HS-27A (cell line): ENCODE measurements at places on chromosomes 6 and 20.

DNA sequence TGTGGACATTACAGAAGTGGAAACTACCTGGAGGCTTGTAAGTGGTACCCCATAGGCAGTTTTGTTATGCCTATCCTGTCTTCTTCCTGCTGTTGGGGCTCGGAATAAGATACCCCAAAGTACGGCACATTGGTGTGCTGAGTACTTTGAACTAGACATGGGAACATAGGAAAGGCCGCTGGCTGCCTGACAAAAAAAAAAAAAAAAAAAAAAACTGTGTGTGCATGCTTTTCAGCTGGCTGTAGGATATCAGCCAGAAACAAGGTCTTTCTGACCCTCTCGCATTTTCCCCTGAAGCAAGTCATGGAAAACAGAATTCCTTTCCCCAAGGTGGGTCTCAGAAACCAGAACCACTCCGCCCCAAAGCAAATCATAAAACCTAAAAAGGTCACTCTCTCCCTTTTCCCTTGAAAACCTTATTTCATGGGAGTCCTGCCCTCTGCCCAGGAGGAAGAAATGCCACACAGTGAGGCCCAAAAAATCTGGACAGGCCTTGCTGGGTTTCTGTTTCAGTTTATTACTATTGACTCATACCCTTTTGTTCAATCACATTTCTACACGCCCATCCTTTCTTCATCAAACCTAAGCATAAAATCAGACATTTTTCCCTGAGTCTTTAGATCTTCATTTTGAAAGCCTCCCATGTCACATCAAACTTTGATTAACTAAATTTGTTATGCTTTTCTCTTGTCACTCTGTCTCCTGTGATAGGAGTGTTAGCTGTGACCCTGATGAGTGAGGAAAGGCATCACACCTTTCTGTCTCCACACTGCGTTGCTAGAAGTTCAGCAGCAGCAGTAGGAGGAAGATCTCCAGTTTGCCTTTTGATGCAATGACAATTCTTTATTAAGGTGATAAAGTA is 17.2 kb downstream of the SLC2A12 start:
- DNase-seq, result no peak

- DNase-seq, result no peak
These were observed 13.5 kb downstream of the STK35 start for GRCh38 chr20:2114990-2115681.

DNA sequence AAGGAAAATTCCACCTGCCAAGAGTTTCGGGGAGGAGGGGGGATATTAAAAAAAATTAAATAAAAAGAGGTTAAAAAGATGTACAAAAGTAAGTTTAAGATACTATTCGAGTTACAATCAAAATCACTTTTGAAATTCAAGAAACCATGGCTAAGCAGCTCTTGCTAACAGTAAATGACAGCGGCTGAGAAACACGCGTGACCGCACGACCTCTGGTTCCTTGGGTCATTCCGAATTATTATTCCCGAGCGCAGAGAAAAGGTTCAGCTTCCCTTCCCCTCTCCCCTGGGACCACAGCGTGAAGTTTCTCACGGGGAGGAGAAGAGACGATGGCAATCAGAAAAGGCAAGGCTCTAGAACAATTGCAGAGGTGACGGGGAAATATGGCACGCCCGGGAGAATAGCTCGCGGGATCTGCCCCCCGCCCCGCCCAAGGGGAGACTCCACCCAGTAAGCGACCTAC is 496 bp downstream of the TMEM242 start:
- no peak for DNase-seq

GRCh38 chr6:24529985-24530384 is 35.2 kb downstream of the ALDH5A1 start:
- DNase-seq, result no peak

DNA sequence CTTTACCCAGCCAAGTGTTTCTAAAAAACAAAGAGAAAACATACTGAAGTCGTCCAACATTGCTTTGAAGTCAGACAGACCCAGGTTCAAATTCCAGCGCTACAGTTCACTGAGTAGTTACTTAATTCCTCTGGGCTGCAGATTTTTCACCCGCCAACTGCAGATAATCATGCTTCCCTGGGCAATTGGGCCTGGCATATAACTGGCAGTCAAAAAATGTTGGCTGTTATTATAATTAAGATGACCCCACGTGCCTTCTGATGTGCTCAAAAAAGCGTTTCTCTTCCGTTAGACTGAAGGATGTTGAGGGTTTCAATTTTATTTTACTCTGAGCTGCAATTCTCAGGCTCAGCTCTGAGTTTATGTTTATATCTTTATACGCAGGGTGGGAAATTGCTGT is 156.1 kb upstream of the CITED2 start:
- DNase-seq, result no peak

GRCh38 chr6:119234457-119234856 is 115.1 kb downstream of the MAN1A1 start:
- no peak for DNase-seq

GRCh38 chr6:51147756-51148155 is 329.1 kb downstream of the TFAP2B start:
- peak; percentile 19 for DNase-seq

- DNase-seq, result no peak
These were observed 42.1 kb upstream of the ZNF184 start for GRCh38 chr6:27514906-27515495.

DNA sequence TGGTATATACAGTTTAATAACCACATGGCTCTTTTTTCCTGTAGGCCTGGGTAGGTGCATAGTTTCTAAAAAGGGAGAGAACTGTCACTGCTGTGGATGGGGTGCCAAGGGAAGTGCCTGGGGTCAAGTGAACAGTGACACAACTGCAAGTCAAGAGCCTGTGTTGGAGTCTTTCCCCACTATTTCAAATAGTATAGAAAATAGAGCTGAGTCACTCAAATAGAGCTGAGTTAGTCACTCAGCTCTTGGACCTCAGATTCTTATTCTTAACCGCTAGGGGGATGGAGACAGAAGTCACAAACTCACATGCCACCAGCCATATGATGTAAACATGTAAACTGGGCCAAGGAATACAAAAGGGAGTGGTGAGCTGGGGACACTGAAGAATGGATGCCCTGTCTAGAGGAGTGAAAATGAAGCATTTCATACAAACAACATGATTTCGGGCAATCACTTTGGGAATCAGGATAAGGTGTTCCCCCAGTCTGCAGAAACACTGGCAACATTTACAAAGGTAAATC is 2.1 kb downstream of the NQO2 start:
- no peak for DNase-seq

GRCh38 chr6:105676857-105677256 is 274.0 kb upstream of the PREP start:
- DNase-seq, result no peak

GRCh38 chr6:27452496-27452897 is 20.4 kb downstream of the ZNF184 start:
- DNase-seq, result no peak

- no peak for DNase-seq
These were observed 100.4 kb upstream of the BACH2 start for GRCh38 chr6:90397047-90397446.

GRCh38 chr6:100163035-100163434 is 169.0 kb upstream of the MCHR2 start:
- no peak for DNase-seq

DNA sequence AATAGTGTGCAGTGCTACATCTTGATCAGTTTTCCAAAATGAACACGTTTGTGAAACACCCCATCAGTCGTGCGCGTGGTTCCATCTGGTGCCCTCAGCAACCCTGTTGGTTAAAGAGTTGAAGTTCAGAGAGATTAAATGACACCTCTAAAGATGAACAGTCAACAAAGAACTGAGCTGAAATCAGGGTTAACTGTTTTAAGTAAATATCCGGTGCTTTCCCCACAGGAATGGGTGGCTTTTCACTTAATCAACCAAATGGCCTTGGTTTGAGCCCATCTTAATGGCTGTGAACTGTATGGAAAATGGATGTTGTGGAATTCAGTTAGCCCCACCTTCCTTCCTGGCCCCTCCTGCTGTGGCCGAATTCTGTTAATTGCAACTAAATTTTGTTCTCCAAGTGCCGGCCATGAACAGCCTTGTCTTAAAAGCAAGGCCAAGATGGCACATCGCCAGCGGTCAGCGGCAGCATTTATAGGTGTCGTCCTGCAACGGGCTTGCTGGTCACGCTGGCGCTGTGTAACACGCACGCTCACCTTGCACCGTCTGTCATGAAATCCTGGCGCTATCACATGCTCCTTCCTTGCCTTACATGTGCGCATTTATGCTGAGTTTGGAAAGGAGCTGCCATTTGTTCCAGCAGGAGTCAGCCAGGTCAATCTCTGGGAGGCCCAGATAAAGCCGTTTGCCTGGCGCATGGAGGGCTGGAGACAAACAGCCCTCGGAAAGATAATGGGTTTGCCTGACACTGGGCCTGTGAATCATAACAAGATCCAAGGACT is 164.5 kb downstream of the ERMARD start:
- no peak for DNase-seq

DNA sequence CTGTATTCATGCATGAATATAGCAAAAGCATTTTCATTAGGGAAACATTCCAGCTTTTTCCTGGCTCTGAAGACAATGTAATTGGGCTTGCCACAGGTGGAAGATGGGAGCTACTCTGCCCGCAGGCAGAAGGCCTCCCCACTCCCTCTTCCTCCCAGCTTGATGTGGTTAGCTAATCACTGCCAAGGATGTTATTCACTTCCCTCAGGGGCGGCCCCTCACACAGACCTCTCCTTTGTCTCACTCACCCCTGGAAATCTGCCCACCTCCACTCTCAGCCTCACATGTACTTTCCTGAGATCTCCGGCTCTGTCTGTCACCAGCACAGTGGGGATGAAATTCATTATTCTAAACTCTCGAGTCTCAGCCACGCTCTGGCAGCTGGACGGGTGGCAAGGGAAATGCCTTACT is 100.7 kb downstream of the ANKRD60 start:
- DNase-seq, result no peak

DNA sequence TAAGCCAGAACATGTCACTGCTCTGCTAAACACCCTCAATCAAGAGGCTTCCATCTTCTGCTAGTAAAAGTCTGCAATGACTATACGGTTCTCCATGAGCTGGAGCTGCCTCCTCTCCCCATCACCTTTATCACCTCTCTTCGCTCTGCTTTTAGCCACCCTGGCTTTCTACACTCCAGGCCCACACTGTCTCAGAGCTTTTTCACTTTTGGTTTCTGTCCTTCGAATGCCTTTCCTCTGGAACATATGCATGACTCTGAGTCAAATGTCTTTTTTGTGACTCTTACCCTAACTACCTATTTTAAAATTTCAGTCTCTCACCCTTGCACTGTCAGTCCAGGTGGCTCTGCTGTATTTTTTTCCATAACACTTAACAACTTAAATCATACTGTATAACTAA is 525.4 kb upstream of the RNF217 start:
- no peak for DNase-seq

DNA sequence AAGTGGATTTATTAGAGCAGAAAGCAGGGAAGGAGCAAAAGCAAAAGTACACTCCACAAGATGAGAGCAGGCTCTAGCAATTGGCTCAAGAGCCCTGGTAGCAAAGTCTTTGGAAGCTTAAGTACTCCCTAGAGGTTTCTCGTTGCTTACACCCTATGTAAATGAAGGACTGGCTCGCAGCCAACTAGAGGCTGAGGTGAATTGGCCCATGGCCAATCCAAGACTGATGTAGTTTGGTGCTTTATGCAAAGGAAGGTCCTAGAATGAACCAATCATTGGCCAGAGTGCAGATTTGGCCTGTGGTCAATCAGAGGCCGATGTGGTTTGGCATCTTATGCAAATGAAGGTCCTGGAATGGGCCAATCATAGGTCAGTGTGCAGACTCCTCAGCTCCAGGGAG is 191.3 kb upstream of the ARID1B start:
- DNase-seq, result no peak

- no peak for DNase-seq
These were observed 34.7 kb downstream of the SLC2A4RG start for GRCh38 chr20:63774306-63774705.

DNA sequence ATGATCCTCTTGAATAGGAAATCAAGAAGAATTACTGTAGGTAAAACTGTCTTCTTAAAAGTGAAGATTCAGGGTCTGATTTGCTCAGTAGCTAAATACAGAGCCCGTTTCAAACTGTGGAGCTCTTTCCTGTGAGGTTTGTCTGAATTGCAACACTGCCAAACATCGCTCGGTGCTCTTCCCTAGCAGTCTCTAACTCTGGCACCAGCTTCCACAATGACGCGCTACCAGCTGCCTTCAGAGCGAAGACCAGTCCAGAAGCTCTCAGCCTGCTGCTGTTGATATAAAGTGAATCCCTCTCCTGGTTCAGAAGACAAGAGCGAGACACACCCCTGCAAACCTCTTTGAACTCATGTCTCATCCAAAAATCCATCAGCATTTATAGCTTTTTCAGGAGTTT is 447.0 kb downstream of the LMBRD1 start:
- DNase-seq, result no peak

DNA sequence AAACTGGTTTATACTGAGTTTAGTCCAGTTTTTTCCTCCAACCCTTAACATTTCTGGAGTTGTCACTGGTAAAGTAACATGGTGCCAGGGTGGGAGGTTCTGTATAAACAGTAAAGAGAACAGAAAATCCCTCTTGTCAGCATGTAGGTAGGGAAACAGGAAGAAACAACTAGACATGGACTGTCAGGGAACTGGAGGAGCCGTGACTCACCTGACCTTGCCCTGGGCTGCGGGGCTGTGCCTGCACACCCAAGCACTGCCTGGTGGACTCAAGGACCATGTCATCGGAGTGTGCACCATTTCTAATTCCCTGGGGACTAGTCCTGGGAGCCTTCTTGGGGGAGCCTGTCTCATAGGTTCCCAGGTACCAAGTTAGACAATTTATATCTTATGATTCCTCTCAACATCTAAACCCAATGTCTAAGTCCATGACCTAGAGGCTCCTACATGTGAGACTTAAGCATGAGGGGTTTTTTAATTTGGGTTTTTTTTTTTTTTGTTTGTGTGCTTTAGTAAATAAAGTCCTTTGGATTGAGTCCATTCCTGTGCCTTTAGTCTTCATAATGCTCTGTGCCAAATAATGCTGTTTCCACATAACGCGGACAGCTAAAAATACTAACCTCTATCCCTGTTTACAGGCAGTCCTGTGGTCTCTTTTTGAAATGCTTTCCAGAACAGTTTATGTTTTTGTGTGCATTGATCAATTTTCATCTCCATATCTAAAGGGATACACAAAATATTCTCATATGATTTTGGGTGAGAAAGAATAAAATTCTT is 136.9 kb upstream of the SUPT3H start:
- DNase-seq, result no peak

DNA sequence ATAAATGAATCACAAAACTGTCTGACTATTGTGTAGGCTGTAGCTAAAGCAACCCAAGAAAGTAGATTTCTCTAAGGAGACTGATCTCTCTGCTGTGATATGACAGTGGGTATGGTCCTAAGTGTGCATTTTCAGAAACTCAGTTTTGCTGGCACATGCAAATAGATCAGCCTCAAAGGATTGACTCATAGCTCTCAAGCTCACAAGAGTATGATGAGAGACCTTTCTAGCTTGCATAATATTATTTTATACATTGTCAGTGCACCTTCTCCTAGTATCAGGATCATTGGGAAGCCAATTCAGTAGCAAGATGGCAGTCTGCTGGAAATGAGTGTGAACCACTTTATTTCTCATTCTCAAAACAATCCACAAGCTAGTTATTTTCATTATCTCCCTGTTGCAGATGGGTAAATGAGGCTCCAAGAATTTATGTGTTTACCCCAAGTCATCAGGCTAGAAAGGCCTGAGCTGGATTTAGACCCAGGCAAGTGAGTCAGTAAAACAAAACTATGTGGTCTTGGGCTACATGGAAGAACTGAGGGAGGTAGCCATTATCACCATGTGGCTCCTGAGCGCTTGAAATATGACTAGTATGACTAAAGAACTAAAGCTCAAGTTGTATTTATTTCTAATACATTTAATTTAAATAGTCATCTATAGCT is 27.9 kb upstream of the PLCB4 start:
- DNase-seq, result no peak
